ENCODE measurements at places on chromosomes 3 and 15.
A peak's percentile ranks its signal among the peaks of the same experiment; 100 is the strongest.

- DNase-seq = peak; percentile 68
Measured at GRCh38 chr3:149657321-149657925, 402 bp downstream of the WWTR1 start.

- peak; percentile 92 for DNase-seq
Measured at GRCh38 chr15:71515375-71516186, 294.8 kb upstream of the NR2E3 start.

DNA sequence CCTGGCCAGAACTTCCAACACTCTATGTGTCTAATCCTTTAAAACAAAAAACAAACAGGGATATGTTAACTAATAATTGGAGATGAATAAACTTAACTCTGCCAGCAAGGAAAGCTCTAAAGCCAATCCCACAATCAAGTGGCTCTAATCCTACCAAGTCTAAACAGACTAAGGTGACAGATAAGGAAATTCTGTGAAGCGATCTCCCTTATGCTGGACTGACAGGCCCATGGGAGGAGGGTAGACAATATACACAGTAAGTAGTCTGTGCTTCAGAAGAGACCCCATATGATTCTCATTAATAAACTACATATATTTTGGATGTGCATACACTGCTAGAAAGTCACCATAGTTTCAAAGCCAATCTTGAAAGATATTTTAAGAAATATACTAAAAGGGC, 10.1 kb downstream of the VPS13C start:
- no peak for DNase-seq

- no peak for DNase-seq
Measured at GRCh38 chr3:196793246-196793645, 53.6 kb downstream of the PAK2 start.

DNA sequence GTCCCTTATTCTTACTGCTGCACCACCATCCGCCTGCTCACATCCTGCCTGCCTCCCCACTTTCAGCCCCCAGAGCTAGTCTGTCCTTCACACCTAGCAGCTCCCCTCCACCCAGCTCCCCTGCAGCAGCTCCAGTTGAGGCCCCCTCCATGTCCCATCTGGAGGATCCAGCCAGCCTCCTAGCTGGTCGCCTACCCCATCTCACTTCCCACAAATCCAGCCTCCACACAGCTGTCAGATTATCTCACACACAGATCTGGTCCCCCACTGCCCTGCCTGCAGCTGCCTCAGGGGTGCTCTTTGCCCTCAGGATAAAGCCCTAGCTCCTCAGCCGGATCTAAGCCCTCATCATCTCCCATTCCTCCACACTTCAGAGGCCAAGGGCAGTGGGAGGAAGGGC, 8.8 kb upstream of the SEMA7A start:
- no peak for DNase-seq

All from HAP-1 (cell line).